Myometrial cell (primary cell): ENCODE measurements at places on chromosomes 4 and X. TPM values are rescaled to one million over a fixed set of nuclear protein-coding genes. Genes with fewer than 3 reads are reported as not detected.

Gene TENM3
- 6.0 and 6.6 TPM in 2 replicates for total RNA-seq

Gene SORBS2
- total RNA-seq: 0.18 TPM in 1 of 2 replicates, not detected in the other

Gene NKX3-2
- 0.29 TPM in 1 of 2 replicates, not detected in the other for total RNA-seq

Gene HS6ST2
- under 0.01 TPM in 1 of 2 replicates, not detected in the other for total RNA-seq

Gene C4orf17
- total RNA-seq: not detected in 2 replicates

Gene ETDA
- not detected in 2 replicates for total RNA-seq

Gene ABCG2
- 0.29 and 1.2 TPM in 2 replicates for total RNA-seq

Gene AWAT2
- total RNA-seq: not detected in 2 replicates

Gene SOD3
- total RNA-seq: 1.4 and 5.3 TPM in 2 replicates

Gene PCDH18
- 65.7 and 88.6 TPM in 2 replicates for total RNA-seq

Gene TMEM150C
- total RNA-seq: not detected in 2 replicates

Gene REELD1
- not detected in 2 replicates for total RNA-seq

Gene TCP11X2
- not detected in 2 replicates for total RNA-seq
